ENCODE measurements at places on chromosomes 3 and 15.

DNA sequence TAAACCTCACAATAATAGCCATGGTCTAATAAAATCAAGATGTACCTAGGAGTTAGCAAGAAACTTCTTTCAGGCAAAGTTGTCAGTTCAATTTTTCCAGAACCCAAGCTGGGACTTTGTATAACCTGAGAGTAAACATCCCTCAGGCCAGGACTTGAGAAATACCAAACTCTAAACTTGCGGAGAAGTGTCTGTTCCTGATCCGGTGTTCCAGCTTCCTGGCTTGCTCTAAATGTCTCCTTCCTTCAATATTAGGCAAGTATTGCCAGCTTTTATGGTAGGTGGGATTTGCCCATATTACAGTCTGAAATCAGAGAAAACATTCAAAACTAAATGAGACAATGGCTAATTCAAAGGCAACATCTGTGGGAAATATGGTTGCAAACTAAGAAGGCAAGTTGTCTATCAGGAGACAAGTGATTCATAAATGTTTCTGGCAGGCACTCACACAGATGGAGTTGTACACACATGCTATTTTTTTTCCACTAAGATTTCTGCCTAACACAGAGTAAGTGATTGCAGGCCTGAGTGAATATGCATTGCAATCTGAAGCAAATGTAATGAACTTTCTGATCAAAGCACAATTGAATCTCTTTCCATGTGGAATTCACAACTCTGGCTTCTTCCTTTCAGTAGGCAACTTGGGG is 88.3 kb upstream of the COL8A1 start:
- DNase-seq = no peak

- DNase-seq = no peak
These were observed 14.5 kb downstream of the SPTBN5 start for GRCh38 chr15:41879321-41879845.

DNA sequence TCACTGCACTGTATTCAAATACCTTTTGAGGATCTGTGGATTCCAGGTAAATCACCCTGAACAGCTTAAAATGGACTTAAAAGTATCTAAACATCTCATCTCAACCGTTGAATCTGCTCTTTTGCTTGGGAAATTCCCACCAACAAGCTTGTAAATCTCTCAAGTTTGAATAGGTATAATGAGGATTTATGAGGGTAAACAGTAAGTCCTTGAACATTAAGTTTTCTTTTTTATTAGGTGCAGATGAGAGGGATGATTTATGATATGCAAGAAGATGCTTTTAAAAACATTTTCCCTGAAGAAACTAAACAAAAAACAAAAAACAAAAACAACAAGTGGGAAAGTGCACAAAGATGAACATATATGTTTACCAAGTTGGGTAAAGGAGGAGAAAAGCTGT is 290.6 kb downstream of the ROBO1 start:
- no peak for DNase-seq

- peak; percentile 21 for DNase-seq
These were observed 233.3 kb downstream of the OPA1 start for GRCh38 chr3:193826159-193826795.

DNA sequence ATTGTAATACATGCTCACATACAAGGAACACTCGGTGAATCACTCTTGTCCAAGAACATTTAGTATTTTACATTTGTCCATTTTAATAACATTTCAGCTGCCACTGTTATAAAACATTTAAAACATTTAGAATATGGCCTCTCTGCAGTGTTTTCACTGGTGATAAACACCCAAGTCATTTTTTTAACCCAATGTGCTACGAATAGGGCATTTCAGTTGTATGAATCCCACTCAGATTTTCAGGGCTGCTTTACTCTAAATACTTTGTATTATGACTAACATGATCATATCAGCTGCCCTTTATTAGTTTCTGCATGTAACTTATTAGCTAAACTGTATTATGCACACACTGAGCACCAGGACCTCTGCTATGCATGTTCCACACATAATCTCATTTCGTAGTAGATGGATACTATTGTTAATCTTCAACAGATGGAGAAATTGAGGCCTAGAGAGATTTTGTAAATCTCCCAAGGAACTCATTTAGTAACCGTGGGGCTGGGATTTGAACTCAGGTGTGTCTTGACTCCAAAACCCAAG is 148.6 kb upstream of the CDIN1 start:
- DNase-seq = no peak

DNA sequence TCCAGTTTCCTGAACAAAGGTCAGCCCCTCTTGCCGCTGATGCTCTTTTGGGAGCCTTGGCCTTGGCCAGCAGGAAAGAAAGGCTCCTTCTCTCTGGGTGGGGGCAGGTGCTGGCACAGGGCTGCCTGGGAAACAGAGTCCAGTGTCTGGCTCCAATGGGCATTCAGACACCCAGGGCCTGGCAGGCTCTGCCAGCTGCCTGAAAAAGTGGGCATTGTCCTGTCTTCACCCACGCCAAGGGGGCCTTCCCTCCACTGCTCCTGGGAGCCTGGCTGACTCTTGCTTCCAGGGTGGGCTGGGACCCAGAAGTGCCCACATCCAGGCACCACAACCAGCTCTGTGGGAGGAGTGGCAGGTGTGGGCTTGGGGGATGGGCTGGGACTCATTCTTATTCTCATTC is 62.7 kb downstream of the RHCG start:
- no peak for DNase-seq

DNA sequence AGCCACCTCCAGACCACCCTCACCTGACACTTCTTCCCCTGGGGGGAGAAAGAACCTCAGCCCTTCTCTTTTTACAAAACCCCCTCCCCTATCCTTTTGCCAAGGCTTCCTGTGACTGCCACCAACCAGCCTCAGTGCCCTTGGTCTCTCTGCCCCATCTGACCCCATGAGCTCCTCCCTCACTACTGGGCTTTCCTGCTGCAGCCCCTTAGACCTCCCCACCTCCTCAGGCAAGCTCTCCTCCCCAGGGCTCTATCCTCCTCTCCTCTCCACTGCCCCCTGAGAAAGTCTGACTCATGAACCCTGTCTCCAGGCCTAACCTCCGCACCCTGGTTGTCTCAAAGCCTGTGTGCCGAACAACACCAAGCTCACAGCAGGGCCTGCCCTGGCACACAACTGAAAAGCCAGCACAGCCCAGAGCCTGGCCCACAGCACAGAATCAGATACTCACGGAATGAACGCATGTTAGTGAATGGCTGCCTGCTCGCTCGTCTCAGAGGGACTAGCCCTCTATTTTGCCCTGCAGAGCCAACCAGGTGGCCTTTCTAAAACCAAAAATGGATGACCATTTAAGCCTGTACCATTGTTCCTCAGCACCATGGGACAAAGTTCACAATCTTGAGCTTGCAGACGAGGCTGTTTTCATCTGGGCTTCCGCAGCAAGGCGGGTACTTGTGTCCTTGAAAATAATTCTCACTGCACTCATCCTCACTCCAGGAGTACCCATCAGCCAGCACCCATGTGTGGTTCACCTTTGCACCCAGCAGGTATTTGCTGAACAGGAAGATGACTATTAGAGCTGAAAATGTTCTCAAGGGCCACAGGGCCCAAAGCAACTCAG is 1.7 kb downstream of the CHDH start:
- no peak for DNase-seq
